Activated CD8-positive, alpha-beta memory T cell treated with anti-CD3 and anti-CD28 coated beads for 48 hours (primary cell): ENCODE measurements at places on chromosomes 1 and 21.

GRCh38 chr1:242030071-242030470 is 31.2 kb upstream of the MAP1LC3C start:
- DNase-seq: no peak

DNA sequence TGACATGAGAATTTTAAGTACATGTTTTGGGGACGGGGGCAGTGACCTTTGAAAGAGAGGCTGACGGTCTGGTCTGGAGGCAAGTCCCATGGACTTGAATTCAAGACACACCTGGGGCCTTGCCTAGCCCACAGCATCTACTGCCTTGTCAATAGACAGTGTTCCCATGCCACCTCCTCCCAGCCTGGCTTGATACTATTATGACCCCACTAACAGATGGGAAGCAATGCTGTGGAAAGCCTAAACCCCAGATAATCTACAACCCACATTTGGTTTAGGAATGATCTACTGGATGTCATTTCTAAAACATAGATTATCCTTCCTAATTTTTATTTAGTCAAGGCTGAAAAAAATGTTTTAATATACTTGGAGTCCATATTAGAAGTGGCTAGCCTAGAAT is 17.8 kb upstream of the NFASC start:
- no peak for DNase-seq

DNA sequence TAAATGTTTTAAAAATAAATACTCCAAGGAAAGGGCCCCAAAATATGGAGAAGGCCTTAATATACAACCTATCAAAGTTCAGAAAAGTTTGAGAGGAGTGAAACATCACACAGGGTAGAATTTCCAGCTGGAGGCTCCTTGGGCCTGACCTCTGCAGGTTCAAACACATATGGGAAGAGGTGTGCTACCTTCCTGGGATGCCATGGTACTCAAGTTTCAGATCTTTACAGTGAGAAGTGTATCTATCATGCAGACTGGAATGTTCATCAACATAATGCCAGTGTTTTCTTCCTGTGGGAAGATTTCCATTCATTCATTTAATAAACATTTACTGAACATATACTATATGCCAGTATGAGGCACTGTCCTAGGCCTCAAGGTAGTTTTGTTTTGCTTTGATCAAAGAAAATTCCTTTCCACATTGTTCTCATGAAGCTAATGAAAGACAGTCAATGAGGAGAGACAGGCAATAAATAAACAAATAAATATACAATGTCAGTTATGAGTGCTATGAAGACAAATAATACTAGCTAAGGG is 14.6 kb upstream of the ADAR start:
- DNase-seq: no peak

GRCh38 chr1:200857804-200858203 is 15.0 kb upstream of the GPR25 start:
- DNase-seq: no peak

GRCh38 chr21:34644825-34645224 is 24.0 kb upstream of the CLIC6 start:
- DNase-seq: no peak

- DNase-seq: no peak
Observed at GRCh38 chr1:228884615-228885566, 149.6 kb downstream of the RHOU start.

DNA sequence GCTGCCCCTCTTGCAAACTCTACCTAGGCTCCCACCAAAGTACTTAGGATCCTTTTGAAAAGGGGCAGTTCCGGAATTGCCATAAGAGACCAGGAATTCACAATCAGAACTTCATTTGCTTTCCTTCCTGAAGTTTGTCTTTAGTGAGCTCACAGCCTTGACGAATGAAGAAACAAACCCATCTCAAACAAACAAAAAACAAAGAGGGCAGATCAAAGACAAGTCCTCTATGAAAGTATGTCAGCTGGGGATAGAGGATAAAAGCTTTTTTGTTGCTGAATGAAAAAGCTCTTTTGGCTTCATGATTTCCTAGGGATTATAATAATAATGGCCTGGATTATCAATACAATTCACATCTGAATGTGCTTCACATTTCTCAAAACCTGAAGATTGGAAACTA is 357.9 kb upstream of the DUSP10 start:
- DNase-seq: no peak
